ENCODE measurements at places on chromosomes 5 and 9.
A peak's percentile ranks its signal among the peaks of the same experiment; 100 is the strongest.

GRCh38 chr5:107169867-107170266 is 500.9 kb downstream of the EFNA5 start:
- no peak for DNase-seq

DNA sequence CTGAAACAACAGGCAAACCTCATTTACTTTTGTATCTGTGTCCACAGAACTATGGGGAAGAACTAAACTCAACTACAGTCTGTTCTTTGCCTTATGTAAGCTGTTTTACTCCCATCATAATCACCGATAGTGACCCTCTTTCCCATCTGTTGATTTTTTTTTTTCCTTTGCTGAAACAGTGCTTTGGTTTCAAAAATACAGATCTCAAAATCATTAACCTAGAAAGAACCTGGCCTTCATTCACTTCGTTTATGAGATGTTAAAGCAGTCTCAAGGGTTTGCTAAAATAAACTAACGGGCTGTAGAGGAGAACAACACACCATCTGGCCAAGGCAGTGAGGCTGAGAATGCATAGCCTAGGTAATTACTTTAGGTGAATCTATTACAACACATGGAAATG is 706.6 kb upstream of the ZNF608 start:
- no peak for DNase-seq

- DNase-seq: no peak
Measured at GRCh38 chr9:86705490-86705889, 241.8 kb downstream of the GAS1 start.

DNA sequence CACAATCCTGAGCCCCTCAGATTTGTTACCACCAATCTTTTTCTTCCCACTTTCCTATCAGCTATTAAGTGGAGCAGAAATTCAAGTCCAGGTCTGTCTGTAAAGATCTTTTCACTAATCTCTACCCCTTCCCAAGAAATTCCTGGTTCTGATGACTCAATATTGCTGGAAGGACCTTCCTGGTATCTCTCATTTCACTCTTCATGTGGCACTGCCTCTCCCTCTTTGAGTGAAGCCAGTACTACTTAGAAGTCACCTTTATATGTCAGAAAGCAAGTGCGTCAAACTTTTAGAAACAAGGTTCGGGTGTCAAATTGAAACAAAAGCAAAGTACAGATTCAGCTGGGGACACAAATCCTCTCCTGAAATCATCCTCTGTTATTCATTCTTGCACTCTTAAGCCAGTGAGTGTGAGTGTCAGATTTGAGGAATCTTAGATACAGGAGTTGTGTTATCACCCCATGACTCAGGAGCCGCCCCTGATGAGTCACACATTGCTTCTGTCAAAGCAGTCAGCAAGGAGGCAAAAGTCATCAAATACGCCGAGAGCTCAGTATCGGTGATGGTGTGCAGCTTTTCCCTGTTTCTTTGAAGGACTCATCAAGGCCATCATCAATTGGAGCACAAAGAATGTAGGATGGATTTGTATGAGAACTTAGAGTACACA is 313.0 kb downstream of the CETN3 start:
- no peak for DNase-seq

- no peak for DNase-seq
Measured at GRCh38 chr9:16572005-16572734, 298.3 kb downstream of the BNC2 start.

DNA sequence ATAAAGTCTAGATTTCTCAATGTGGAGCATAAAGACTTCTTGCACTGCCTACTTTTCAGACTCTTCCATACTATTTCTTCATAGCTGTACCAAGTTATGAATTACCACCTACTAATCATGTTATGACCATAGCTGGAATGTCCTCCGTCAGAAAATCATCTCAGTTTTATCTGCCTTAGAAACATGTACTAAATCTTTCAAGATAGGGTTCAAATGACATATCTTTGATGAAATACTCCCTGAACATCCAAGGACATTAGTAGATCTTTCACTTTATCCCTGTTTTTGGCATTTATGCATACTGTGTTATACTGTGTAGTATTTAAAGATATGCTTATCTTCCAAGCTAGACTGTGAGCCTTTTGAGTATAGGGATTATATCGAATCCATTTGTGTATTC is 49.6 kb upstream of the MEF2C start:
- no peak for DNase-seq

DNA sequence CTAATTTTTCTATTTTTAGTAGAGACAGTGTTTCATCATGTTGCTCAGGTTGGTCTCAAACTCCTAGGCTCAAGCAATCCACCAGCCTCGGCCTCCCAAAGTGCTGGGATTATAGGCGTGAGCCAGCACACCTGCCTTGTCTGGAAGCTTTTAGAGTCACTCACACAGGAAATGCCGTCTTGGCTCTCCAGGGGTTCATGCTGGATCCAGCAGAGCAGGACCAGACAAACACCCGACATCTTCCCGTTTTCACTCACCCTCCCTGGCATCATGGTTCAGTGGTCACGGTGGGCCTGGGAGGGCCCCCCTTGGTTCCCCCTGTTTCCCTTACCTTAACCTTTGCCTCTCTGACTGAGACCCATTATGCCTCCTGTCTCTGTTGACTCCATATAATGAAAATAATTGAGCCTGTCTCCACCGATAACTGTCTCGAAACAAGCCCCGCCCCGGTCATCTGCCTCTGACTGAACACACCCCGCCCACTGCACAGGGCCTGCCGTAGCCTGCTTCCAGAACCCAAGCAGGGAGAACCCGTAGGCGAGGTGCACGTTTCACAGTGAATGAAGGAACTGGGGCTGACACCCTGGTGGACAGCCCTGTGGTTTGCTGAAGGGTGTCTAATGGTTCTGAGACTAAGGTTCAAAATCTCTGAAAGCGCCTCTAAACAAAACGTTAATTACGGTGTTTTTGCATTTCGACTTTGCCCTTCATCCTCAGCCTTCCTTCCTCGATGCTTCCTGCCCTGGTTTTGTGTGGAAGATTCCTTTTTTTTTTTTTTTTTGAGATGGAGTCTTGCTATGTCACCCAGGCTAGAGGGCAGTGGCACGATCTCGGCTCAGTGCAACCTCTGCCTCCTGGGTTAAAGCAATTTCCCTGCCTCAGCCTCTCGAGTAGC is 39.7 kb upstream of the SPRY4 start:
- no peak for DNase-seq

GRCh38 chr9:91162784-91163443 is 198.8 kb downstream of the AUH start:
- DNase-seq: peak; percentile 89

- no peak for DNase-seq
Measured at GRCh38 chr9:133591985-133592384, 17.2 kb downstream of the FAM163B start.

DNA sequence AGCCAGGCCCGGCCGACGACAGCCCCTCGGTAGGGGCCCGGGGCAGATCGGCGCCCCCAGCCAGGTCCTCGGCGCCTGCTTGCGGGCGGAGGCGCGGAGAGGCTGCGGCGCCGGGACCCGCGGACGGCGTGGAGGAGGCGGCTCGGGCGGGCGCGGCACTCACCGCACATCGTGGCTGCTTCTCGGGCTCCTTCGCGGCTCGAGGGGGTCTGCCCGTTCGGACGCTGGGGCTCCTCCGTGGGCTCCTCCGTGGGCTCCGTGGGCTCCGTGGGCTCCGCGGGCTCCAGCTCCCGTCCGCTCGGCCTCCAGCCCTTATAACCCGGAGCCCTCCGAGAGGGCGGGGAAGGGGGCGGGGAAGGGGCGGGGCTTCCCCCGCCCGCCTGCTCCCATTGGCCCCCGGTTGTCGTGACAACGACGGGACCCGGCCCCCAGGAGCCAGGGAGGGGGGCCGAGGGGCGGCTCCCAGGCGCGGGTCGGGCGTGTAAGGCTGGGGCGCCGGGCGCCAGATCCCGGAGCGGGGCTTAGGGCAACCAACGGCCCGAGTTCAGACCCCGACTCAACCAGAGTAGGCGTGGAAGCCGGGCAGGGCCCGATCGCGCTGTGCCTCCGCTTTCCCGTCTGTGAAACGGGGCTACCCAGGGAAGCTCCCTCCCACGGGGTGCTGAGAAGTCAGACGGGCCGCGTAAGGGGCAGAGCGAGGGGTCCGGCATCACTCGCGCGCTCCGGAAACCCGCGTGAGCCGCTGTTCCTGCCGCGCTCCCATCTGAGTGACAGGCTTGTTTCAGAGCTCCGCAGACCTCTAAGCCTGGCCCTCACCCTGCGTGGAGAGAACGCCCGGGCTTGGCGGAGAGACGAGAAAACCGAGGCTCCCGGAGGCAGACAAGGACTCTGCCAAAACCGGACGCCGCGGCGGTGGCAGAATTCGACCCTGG is at the start of gene GFPT2:
Gene GFPT2, minus strand, starts transcription at position 289 of the 932 bp plus-strand sequence. Its CDS starts 119 bp downstream, at position 170.
- peak; percentile 67 for DNase-seq

DNA sequence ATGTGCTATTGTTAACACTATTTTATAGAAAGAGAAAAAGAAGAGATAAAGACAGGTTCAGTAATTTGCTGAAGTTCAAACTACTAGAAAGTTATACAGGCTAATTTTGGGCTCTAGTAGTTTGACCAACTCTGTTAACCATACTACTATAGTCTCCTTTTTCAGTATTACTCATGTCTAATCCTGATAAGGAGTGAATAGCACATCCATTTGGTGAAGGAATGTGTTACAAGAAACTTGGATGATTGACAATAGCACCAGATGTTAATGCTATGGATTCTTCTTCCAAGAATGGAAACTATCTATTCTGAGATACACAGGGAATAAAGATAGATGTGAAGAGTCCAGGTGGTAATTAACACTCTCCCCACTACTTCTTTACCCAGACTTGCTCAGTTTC is 677.3 kb downstream of the PRELID2 start:
- DNase-seq: no peak

- DNase-seq: no peak
Measured at GRCh38 chr5:151674626-151675610, 11.8 kb downstream of the SPARC start.

GRCh38 chr9:119278171-119278570 is 91.1 kb downstream of the BRINP1 start:
- no peak for DNase-seq

GRCh38 chr5:57299986-57300385 is 126.1 kb downstream of the GPBP1 start:
- DNase-seq: no peak

DNA sequence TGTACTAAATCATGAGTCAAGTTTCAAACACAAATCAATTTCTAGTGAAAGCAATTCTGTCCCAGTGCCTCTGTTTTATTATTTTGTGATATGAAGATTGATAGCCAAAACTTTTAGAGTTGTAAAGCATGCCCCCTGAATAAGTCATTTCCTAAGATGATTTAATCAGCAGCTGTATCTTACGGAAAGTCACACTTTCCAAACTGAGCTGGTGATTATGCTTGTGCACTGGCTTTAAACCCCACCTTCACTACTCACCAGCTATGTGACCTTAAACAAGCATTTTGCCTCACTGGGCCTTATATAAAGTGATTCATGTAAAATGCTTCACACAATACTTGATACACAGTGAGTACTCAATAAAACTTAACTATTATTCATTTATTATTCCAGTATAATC is 78.1 kb downstream of the EDIL3 start:
- no peak for DNase-seq

DNA sequence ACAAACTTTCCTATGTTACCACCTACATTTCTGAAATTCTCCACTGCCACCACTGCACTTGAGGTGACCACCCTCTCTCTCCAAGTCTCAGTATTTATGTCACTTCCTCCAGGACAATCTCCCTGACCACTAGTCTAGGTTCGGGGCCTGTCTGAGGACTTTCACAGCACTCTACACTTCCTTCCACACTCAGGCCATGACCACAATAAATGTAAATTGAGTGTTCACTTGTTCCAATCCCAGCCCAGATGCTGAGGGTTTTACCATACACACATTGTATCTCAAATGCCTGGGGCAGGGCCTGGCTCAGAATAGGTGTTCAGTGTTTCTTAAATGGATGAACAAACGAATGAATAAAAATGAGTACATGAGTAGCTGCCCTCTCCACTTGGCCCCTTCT is 26.9 kb upstream of the CCNG1 start:
- no peak for DNase-seq

DNA sequence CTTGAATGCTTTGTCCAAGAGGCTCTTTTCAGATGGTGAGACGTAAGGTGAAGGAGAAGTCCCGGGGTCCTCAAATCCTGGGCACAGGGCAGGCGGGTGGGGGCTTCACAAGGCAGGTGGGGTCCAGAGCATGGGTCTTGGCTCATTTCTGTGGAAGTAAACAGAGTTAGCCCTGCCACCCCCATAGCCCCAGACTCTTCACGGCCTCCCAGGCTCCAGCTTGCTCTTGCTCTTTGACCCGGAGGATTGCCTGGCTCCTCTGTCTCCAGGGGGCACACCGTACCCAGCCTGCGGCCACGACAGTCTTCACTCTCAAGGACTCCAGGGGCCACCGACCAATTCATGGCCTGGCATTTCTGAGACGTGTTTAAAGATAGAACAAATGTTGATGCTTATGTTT is 28.8 kb upstream of the POMT1 start:
- DNase-seq: no peak

- DNase-seq: peak; percentile 62
Measured at GRCh38 chr5:76590027-76590426, 33.2 kb downstream of the F2RL2 start.

DNA sequence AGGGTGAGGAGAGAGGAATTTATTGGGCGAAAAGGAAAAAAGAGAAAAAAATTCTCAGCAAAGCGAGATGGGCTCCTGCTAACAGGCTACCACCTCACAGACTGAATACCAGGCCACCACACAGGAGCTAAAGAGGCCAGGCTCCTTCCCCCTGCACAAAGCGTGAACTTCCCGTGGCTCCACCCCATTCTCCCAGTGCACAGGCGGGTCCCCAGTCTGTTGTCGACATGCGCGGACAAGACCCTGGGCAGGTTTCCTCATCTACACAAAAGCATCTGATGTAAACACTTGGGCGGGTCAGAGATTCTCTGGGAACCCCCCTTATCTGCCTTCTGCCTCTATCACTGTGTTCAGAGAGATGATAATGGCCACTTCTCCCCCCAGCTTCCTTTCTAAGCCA is 34.2 kb downstream of the IL31RA start:
- DNase-seq: no peak

DNA sequence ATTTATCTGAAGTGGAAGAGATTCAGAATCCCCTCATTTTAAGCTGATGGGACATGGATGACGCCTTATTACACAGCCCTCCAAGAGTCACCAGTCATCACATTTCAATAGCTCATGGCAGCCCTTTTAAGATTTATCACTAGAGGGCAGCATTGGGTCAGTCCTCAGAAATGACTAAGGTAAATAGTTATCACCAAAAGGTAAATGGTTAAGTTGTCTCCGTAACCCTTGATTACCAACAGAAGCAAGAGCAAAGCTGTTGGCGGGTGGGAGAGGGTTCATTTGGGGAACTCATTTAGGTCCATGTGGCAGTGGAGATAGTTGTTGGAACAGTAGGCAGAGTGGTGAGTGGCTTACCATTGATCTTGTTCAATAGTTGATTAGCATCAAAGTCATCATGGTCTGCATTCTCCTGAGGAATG is 12.0 kb upstream of the C9 start:
- DNase-seq: peak; percentile 71

GRCh38 chr5:81488862-81489261 is 94.9 kb upstream of the ACOT12 start:
- DNase-seq: no peak

GRCh38 chr9:12628546-12628945 is 64.6 kb upstream of the TYRP1 start:
- DNase-seq: no peak

- no peak for DNase-seq
Measured at GRCh38 chr9:131020388-131020787, 11.4 kb downstream of the LAMC3 start.

- DNase-seq: no peak
Measured at GRCh38 chr5:73171495-73171894, 1.5 kb upstream of the TMEM174 start.
